Gastrocnemius medialis (tissue), 4 donors: ENCODE measurements at places on chromosomes 3 and 15. TPM values are rescaled to one million over a fixed set of nuclear protein-coding genes. Genes with fewer than 3 reads are reported as not detected.

The CLRN1 gene
- total RNA-seq, result not detected

DNA sequence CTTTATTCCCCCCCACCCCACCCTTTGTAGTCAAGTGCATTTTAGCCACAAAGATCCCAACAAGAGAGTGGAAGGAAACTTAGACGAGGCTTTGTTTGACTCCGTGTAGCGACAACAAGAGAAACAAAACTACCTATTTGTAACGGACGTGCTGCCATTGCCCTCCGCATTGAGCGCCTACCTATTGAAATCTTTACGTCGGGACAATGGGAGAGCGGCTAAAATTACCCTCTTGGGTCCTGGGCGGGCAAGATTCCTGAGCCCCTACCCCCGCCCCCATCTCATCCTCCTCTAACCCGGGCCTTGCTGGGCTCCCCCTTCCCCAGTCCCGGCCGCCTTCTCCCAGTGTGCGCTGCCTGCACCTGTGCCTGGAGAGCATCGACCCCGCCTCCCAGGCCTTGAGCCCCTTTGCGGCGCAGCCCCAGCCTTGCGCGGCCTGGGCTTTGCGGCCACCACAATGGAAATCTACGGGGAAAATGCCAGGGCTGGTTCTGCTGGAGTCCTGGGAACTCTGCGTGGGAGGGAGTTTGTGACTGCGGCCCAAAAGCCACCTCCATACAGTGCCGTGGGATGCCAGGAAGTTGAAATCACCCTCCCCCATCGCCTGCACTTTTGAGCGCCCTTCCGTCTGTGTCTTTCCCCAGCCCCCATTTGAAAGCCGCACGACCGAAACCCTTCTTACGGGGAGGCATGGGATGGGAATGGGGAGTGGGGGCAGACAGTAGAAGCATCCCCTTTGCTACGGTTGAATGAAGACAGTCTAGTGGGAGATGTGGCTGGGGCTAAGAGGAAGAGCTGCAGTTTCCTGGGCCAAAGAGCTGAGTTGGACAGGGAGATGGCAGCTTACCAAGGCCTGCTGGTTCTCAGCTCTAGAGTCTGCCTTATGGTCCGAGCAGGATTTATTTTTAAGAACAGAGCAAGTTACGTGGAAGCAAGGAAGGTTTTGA is 1.1 kb upstream of the SOX2 start:
- no peak for DNase-seq

The ISL2 gene
- not detected for total RNA-seq

The SLC28A2 gene
- total RNA-seq, result not detected

DNA sequence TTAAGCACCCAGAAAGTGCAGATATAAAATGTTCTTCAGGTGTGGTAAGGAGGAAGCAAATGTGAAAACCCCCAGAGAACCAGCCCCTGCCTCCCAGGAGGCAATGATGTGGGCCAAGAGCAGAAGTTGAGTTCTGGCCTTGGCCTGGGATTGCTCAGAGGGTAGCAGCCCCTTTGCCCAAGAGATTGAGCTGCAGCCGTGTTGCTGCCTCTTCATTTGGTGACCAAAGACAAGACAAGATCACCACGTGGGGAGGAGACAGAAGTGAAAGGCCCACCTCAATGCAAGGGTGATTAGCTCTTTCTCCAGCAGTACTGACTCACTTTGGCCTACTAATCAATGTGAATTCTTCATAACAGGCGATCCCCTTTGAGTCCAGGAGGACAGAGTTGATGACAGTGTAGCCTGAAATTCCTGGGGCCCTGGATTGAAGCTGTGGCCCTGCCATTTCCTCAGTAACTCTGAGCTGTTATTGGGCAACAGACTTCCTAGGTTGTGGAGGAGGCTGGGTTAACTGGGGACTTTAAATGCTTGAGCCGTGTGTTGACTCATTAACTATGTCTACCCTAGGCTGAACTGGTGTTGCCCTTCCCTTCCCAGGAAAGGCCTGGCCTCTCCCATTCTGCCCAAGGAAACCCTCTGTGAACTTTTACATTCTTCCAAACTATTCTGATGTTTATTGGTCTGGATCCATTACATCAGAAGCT is 86.5 kb downstream of the ST6GAL1 start:
- DNase-seq, result no peak

The GOLGA8F gene
- not detected for total RNA-seq

The CHL1 gene
- 1.5 TPM for total RNA-seq

DNA sequence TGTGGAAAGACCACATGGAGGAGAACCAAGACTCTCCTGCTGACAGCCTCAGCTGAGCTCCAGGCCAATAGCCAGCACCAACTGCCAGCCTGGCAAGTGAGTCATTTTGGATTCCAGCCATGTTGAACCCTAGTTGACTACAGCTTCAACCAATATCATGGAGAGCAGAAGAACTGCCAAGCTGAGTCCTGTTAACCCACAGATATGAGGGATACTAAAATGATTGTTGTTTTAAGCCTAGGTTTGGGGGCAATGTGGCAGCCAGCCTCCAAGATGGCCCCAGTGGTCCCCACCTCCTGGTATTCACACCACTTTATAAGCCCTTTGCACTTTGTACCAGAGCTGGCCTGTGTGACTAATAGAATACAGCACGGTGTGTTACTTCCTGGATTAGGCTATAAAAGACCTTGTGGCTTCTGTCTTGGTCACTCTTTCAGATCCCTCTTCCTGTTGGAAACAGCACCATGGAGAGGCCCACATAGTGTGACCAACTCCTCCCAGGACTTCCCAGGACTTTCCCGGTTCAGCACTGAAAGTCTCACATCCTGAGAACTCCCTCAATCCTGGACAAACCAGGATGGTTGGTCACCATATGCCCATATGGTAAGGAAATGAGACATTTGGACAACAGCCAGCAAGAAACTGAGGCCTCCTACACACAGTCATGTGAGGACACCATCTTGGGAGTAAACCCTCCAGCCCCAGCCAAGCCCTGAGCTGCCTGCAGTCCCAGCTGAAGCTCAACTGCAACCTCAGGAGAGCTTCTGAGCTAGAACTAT is 32.4 kb upstream of the CDV3 start:
- no peak for DNase-seq

DNA sequence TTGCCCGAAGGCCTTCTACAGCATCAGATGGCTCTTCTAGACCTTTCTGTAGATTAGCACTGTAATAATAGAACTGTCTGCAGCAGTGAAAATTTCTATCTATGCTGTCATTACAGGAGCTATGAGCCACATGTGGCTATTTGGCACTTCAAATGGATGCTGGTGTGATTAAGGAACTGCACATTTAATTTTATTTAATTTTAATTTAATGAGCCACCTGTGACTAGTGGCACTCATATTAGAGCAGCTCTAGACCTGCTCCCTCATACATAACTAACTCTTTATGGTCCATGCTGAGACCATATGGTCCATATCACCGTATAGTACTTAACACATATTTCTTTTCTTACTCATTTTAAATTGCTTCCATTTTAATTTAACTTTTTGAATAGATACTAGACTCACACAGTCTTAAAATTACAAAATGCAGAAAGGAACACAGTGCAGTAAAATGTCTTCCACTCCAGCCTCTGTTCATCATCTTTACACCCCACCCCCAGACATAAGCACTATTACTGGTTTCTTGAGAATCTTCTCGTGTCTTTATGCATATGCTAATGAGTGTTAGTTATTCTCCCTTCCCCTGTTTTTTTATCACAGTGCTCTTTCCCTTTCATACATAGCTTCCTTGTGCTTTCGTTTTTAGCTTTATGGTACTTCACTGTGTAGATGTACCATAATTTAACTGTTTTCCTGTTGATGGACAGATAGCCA is 9.6 kb downstream of the LSM3 start:
- DNase-seq, result no peak

DNA sequence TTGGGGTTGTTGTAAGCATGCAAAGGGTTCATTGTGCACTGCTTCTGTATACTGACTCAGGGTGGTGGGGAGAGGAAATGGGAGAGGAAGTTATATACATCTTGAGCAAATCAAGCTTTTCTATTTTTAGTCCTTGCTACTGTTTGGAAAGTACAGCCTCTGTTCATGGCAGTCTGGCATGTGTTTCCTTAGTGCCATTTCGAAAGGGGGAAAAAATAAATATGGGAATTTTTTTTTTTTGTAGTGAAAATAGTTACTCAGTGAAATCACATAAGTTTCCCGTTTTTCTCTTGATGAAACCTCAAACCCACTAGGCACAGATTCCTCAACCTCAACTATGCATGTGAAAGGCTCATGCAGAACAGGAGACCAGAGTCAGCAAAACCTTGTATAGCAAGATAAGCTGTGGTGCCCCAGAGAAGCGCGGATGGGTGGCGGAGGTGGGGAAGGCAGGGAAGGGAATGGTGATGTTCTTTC is 353.3 kb downstream of the LPP start:
- DNase-seq, result no peak

GRCh38 chr15:101449471-101450402 is 39.8 kb downstream of the PCSK6 start:
- DNase-seq, result no peak

DNA sequence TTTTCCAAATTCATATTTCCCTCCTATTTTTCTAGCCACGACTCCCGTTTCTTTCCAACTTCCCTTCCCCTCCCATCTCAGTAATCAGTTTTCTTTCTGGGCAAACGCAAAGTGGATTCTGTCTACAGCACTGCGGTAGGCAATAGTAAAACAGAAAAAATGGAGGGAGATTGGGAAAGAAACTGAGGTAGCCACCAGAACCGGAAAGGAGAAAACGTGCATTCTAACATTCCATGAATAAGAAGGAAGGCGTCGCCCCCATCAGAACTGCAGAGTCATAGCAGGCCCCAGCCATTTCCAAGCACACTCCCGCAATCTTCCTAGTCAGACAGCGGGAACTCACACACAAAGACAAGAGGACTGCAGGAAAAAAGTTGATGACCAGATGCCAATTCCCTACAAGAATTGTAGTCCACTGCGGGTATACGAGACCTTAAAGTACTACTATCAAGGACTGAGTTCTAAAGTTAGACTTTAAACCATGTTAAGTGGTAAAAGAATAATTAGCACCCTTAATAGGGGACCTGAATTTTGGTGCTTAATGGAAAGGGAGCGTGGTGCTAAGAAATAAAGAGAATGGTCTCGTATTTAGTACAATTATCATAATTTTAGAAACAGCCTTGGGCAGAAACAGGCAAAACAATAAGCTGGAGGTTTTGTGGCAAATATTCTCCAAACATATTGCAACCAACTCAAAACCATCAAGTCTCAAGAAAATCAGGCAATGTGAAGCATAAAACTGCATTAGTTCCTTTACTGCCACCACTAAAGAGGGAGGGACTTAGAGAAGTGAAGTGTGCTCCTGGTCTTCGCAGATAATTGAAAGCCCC is 1.4 kb downstream of the PFN2 start:
- DNase-seq, result peak; percentile 75

DNA sequence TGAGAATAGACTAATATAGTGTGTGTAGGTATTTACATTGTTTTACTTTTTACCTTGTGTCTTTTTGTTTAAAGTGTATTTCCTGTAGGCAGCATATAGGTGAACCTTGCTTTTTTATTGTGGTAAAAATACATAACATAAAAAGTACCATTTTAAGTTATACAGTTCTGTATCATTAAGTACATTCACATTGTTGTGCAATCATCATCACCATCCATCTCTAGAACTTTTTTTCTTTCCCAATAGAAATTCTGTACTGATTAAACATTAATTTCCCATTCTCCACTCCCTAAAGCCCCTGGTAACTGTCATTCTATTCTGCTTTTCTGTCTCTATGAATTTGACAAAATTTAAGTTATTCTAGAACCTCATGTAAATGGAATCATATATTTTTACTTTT is 48.2 kb upstream of the EIF5A2 start:
- no peak for DNase-seq

DNA sequence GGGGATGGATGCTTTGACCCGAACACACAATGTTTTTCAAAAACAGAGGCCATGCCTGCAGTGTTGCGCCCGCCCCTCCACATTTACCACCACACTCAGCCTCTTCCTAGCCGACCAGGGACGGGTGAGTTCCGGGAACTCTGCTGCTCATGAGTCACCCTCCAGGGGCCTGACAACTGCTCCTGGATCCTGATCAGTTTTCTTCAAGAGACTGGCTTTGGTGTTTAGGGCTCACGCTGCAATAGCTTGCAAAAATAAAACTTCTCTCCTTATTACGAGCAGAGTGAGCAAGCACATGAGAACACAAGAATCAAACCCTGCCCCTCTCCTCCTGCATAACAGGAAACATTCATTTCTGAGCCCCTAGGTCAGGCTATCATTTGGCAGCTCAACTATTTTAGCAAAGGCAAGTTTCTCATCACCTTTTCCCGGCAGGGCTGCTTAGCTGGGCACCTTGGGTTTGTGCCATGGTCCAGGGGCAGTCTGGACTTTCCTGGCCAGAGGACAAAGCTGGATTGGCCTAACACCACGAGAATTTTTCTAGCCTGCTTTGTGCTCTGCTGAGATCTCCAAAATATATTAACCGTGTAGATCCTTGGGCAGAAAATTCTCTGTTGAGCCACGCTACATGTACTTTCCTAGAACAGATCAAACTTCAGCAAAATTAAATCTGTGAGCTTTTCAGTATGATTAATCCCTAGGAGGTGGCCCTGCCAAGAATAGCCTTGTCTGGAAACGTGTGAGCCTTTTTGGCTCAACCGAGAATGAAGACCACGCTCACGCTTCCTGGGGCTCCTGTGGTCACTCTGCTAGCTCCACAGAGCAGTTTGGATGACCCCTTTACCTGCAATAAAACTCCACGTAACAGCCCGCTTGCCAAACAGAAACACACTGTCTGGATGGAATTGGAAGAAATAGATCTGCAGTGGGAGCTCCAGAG is 52.7 kb upstream of the SPATA12 start:
- peak; percentile 54 for DNase-seq

The RASA2 gene
- 10.6 TPM for total RNA-seq

DNA sequence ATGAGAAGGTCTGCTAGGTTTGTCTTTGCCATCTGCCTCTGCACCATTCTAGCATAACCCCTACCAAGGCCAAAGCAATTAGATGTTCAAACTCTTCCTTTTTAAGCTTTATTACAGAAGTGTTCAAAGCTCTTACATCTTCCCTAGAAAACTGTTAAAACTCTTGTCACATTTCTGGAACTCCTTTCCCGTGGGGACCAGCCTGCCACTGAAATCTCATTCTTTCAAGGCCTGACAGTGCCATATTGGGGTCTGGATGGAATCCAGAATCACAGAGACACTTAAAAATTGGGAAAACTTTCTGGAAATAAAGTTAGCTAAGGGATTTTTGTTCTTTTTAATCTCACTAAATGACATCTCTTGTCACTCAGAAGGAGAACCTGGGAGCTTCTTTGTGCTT is 153.8 kb upstream of the SLCO3A1 start:
- no peak for DNase-seq

GRCh38 chr3:70754314-70754713 is 441.9 kb upstream of the MDFIC2 start:
- no peak for DNase-seq

DNA sequence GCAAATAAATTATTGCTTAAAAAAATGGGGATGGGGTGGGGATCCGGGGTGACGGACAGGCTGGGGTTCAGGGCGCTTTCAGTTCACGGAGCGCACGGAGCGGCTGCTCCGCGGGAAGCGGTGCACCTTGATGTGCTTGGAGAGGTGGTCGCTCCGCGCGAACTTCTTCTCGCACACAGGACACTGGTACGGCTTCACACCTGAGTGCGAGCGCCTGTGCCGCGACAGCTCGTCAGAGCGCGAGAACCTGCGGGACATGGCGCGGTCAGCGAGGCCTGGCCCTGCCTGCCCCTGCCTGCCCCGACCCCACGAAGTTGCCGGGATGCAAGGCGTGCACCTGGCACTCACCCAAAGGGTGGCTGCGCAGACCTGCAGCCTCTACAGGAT is 13.6 kb downstream of the KLF15 start:
- peak; percentile 2 for DNase-seq
